ENCODE measurements at places on chromosomes 3 and 15. TPM values are rescaled to one million over a fixed set of nuclear protein-coding genes. Genes with fewer than 3 reads are reported as not detected.

CLRN1 gene
- 0.85 TPM for total RNA-seq

FOXB1 gene
- 13.6 TPM for total RNA-seq

KBTBD13 gene
- 0.18 TPM for total RNA-seq

CPN2 gene
- total RNA-seq, result 0.14 TPM

GP9 gene
- total RNA-seq, result not detected

DAPK2 gene
- total RNA-seq, result 0.88 TPM

ALDH1L1 gene
- 2.5 TPM for total RNA-seq

SLC38A3 gene
- 1.3 TPM for total RNA-seq

EHD4 gene
- total RNA-seq, result 44.1 TPM

Measured in motor neuron (in vitro differentiated cells).